Upper lobe of left lung (tissue), 6 donors: ENCODE measurements at places on chromosomes 4 and X. TPM values are rescaled to one million over a fixed set of nuclear protein-coding genes. Genes with fewer than 3 reads are reported as not detected.
A peak's percentile ranks its signal among the peaks of the same experiment; 100 is the strongest.

The C4orf54 gene
- not detected for total RNA-seq

The PAGE4 gene
- not detected for total RNA-seq

DNA sequence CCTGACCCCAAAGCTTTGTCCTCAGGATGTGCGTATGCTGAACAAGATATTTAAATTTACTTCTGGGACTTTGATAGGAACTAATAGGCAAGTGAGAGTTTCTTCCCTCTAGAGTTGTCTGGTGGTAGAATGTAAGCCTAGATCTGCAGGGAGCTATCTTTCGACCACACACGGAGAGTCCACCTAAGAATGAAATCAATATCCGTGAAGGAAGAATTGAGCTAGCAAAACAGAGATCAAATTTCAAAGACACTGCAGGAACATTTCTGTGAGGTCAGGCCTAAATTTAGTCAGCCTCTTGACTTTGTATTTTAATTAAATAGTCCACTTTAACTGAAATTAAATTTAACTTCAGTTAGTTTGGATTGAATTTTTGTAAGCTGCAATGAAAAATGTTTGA lies 871.3 kb downstream of the RAB28 start:
- no peak for DNase-seq
- no peaks in the 10 kb centered on the region for H3K4me1 ChIP-seq
- H3K27ac ChIP-seq: no peak overlapping the region
- no peak overlapping the region for H3K4me3 ChIP-seq

GRCh38 chr4:67680581-67681222 lies 20.3 kb downstream of the UBA6 start:
- no peaks in the 10 kb centered on the region for H3K27me3 ChIP-seq
- no peak overlapping the region for H3K27ac ChIP-seq
- H3K36me3 ChIP-seq: no peaks in the 10 kb centered on the region

- H3K27ac ChIP-seq: no peak overlapping the region
- no peaks in the 10 kb centered on the region for H3K4me1 ChIP-seq
- peak; percentile 5 for DNase-seq
- no peaks in the 10 kb centered on the region for H3K36me3 ChIP-seq
- no peaks in the 10 kb centered on the region for H3K27me3 ChIP-seq
These were observed 231.9 kb downstream of the STPG2 start for GRCh38 chr4:97911236-97911906.

DNA sequence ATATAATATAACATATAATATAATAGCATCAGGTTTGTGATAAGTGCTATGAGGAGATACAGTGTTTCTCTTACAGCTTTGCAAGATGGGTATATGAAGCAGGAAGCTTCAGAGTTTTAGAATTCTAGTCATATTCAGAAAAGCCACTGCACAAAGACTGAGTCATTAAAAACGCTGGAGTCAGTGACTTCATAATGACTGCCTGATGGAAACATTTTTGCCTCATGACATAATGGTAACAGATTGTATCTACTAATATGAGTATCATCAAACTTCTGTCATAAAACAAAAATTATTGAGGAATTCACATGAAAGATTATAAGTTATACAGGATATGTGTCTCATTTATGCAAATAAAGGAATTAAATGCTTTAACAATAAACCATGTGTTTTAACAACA lies 46.8 kb downstream of the EPHA5 start:
- no peak overlapping the region for H3K4me3 ChIP-seq
- DNase-seq: no peak
- H3K27ac ChIP-seq: no peak overlapping the region
- no peaks in the 10 kb centered on the region for H3K4me1 ChIP-seq
- H3K27me3 ChIP-seq: no peaks in the 10 kb centered on the region
- H3K36me3 ChIP-seq: no peaks in the 10 kb centered on the region

GRCh38 chrX:74179071-74179470 lies 124.9 kb upstream of the ZCCHC13 start:
- H3K36me3 ChIP-seq: no peaks in the 10 kb centered on the region
- no peak overlapping the region for H3K27ac ChIP-seq
- H3K4me3 ChIP-seq: no peak overlapping the region

The MSANTD1 gene
- 2.1 TPM for total RNA-seq

The NSUN7 gene
- 17.7 TPM for total RNA-seq

DNA sequence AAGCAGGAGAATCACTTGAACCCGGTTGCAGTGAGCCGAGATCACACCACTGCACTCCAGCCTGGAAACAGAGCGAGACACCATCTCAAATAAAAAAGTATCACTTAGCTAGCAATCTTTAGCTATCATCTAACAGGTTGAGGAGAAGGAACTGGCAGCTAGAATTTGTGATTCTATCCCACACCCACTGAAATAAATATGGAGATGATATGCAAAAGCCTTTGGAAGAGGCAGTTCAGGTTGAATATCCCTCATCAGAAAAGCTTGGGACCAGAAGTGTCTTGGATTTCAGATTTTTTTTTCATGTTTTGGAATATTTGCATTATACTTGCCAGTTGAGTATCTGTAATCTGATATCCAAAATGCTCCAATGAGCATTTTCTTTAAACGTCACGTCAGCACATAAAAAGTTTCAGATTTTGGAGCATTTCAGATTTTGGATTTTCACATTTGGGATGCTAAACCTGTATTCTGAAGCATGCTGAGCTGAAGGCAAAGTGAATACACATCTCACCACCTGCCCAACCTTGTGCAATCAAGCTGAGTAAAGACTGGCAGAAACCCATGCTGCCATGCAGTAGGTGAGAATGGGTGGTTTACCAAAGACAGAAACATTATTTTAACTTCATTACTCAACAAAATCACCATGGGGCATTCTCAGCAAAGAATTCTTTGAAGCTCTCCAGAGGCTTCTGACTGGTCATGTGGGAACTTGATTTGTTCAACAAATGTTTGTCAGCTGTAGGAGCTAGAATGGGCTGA lies 159.3 kb downstream of the SH3KBP1 start:
- no peak overlapping the region for H3K4me3 ChIP-seq
- H3K36me3 ChIP-seq: no peaks in the 10 kb centered on the region
- H3K27ac ChIP-seq: no peak overlapping the region
- no peak for DNase-seq
- H3K27me3 ChIP-seq: no peaks in the 10 kb centered on the region

The SUPT20HL1 gene
- not detected for total RNA-seq

DNA sequence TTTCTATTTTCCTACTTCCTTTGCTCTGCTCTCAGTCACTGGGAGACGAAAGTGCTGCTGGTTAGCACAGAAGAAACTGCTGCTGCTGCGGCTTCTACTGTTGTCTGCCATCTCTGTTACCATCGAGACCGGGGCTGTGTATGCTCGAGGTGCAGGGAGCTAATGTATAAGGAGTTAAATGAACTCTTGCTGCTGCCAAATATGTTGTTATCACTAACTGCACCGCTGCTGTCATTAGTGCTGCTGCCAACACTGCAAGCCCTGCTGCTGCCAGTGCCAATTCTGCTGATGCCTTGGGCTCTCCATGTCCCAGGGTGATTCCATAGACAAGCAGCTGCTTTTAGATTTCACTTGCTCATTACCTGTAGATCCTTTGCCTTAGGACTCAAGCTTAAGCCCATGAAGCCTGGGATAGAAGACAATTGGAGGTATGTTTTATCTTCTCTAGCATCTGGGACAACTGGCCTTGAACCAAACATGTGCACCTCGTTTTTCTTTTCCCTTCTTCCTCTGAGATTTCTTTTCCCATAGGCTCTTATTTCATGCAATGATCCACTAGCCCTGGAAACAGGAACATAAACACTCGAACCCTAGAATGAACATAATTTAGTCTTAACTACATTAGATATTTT lies 107.8 kb downstream of the CCSER1 start:
- H3K36me3 ChIP-seq: no peaks in the 10 kb centered on the region
- no peak for DNase-seq
- no peak overlapping the region for H3K4me3 ChIP-seq
- H3K4me1 ChIP-seq: no peaks in the 10 kb centered on the region
- H3K27ac ChIP-seq: no peak overlapping the region
- no peaks in the 10 kb centered on the region for H3K27me3 ChIP-seq

The GLRA3 gene
- 0.33 TPM for total RNA-seq

DNA sequence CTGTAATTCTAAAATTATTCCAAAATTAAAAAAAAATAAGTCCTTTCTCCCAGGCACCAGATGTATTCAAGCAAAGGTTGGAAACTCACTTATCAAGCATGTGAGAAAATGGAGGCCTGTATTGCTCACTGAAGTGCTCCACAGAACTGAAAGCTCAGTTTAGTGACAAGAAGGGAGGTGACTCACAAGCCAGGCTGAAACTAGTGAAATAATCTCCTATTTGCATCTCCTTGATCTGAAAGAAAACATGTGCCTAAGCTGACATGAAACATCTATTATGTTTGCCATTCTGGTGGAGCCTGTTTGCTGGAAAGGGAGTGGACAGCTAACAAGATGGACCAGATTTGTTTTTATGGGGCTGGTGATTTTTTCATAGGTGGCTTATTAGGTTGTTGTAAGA lies 54.0 kb upstream of the AMELX start:
- H3K27ac ChIP-seq: no peak overlapping the region
- H3K4me3 ChIP-seq: no peak overlapping the region
- no peaks in the 10 kb centered on the region for H3K36me3 ChIP-seq

GRCh38 chr4:24210332-24210902 lies 320.6 kb upstream of the PPARGC1A start:
- H3K4me3 ChIP-seq: no peak overlapping the region

DNA sequence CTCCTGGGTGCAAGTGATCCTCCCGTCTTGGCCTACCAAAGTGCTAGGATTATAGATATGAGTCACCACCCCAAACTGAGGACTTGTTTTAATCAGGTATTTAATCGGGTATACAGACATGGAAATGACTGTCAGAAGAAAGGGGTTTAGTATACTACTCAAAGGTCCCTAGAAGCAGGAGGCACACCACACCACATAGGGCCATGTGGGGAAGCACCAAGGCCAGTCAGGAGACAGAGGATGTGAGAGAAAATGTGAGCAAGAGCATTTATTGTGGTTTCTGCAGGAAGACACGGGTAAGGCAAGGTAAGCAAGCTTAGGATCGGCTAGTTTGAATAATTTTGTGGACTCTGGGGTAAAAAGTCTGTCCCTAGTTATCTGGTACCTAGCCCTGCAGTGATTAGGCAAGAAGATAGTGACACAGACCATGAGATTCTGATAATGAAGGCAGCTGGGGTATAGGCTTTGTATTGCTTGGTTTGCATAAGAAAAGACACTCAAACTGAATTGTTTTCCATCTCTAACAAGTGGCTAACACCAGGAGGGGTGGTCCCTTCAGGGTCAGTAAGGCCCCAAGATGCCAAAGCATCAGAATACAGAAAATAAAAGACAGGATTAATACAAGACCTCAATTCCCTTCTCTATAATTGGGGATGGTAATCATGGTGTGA lies 408.8 kb upstream of the F9 start:
- no peaks in the 10 kb centered on the region for H3K27me3 ChIP-seq
- no peaks in the 10 kb centered on the region for H3K4me1 ChIP-seq
- no peak overlapping the region for H3K27ac ChIP-seq
- no peaks in the 10 kb centered on the region for H3K36me3 ChIP-seq

GRCh38 chr4:100511896-100512295 lies 5.9 kb downstream of the EMCN start:
- H3K27ac ChIP-seq: no peak overlapping the region
- no peak for DNase-seq
- H3K27me3 ChIP-seq: no peaks in the 10 kb centered on the region
- no peaks in the 10 kb centered on the region for H3K36me3 ChIP-seq

GRCh38 chrX:40260146-40260747 lies 162.5 kb upstream of the BCOR start:
- H3K4me3 ChIP-seq: no peak overlapping the region
- peak overlapping the region; percentile 18 for H3K27ac ChIP-seq
- no peak for DNase-seq
- H3K4me1 ChIP-seq: peaks cover 19% of the 10 kb centered on the region

DNA sequence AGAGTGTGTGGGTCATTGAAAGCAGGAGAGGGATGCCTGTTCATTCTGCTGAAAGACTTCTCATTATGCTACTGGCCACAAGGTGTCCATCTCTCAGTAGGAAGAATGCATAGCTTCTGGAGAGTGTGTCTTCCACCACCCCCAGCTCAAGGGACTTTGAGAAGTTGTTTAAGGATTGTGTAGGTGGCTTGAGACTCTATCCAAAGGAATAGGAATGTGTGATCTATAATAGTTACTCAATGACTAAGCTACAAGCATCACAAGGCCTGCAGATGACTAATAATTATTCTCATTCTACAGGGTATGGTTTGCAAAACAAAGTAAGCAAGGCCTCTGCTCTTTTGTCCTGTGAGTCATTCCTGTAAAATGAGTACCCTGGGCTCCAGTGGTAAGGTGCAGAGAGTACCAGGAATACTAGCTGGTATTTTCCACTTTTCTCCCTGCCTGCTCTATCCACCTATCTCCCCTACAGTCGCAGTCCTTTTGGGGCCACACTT lies 279.8 kb upstream of the BOD1L1 start:
- H3K27me3 ChIP-seq: no peaks in the 10 kb centered on the region
- H3K4me3 ChIP-seq: no peak overlapping the region
- H3K27ac ChIP-seq: no peak overlapping the region

The POLN gene
- 3.1 TPM for total RNA-seq

The GAK gene
- total RNA-seq: 167 TPM

The TRIML2 gene
- total RNA-seq: not detected

DNA sequence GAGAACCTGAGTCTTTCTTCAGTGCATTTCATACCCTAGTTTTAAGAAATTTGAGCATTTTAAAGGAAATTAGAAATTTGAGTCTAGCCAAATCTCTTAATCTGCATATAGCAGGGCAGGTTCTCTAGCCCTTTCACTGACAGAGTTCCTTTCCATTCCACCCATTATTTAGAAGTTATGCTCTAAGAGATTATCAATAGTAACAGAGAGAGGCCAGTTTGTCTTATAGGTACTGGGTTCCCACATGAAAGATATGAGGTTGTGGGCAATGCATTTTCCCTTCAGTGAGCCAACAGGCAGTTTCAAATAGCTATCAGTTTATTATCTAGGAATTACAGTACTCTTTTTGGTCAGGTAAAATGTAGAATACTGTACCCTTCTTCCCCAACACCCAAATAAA lies 7.3 kb upstream of the GALNT7 start:
- no peak overlapping the region for H3K27ac ChIP-seq
- no peaks in the 10 kb centered on the region for H3K27me3 ChIP-seq
- H3K4me3 ChIP-seq: no peak overlapping the region
- no peaks in the 10 kb centered on the region for H3K36me3 ChIP-seq
- no peaks in the 10 kb centered on the region for H3K4me1 ChIP-seq
- DNase-seq: no peak

The MCTS1 gene
- total RNA-seq: 16.4 TPM

GRCh38 chr4:147340111-147340510 lies 140.8 kb upstream of the EDNRA start:
- H3K4me3 ChIP-seq: no peak overlapping the region
- no peaks in the 10 kb centered on the region for H3K27me3 ChIP-seq
- H3K27ac ChIP-seq: no peak overlapping the region
- no peaks in the 10 kb centered on the region for H3K36me3 ChIP-seq
- no peaks in the 10 kb centered on the region for H3K4me1 ChIP-seq
